ENCODE measurements at places on chromosomes 13 and 19.

- peak; percentile 72 for DNase-seq
Observed at GRCh38 chr19:34269968-34270621, 15.7 kb downstream of the GARRE1 start.

DNA sequence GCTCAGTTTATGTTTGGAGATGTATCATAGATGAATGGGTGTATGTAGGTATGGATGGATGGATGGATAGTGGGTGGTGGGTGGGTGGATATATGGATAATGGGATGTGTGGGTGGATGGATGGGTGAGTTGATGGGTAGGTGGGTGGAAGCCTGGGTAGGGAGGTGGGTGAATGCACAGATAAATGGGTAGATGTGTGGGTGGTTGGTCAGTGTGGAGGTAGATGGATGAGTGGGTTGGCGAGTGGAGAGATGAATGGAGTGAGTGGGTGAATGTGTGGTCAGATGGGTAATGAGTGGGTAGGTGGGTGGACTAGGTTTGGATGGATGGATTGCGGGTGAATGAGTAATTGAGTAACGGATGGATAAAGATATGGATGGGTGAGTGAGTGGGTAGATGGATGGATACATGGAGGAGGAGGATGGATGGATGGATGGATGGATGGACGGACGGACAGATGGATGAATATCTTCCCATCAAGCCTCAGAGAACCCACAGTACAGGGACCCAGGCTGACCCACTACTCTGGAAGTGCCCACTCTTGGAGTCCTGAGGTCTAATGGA, 13.4 kb downstream of the MEIS3 start:
- no peak for DNase-seq

DNA sequence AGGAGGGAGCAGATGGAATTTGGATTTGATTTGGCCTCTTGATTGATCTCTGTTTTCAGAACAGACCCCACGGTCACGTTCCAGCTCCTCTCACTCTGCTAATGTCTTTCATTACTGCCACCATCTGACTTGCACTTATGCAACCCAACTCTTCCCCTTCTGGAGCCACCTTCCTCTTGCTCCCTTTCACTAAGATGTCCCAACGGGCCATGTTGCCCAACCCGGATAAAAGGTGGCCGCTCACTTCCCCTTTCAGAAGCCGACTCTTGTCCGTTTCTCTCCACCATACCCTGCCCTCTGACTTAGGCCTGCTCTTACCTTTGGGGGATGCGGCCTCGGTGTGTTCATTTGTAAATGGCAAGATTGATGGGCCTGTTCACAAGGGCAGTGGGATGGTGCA, 27.4 kb upstream of the CYP4F8 start:
- DNase-seq, result no peak

DNA sequence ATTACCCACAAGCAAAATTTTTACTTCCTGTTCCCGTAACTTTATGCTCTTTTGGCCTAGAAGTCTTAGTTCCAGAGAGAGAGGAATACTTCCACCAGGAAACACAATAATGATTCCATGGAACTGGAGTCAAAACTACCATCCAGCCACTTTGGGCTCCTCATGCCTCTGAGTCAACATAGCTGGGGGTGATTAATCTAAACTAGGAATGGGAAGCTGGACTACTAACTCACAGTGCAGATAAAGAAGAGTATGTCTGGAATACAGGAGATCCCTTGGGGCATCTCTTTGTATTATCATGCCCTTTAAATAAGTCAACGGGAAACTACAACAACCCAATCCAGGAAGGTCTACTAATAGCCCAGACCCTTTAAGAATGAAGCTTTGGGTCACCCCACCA, 8.9 kb upstream of the ELF1 start:
- DNase-seq, result no peak

GRCh38 chr13:40130871-40131636, 475.6 kb downstream of the COG6 start:
- no peak for DNase-seq

GRCh38 chr13:42812316-42812715, 30.9 kb downstream of the FAM216B start:
- no peak for DNase-seq

GRCh38 chr19:38252941-38253691, 3.1 kb downstream of the PPP1R14A start:
- no peak for DNase-seq

- DNase-seq, result no peak
Observed at GRCh38 chr13:108558489-108558888, 70.9 kb upstream of the MYO16 start.

DNA sequence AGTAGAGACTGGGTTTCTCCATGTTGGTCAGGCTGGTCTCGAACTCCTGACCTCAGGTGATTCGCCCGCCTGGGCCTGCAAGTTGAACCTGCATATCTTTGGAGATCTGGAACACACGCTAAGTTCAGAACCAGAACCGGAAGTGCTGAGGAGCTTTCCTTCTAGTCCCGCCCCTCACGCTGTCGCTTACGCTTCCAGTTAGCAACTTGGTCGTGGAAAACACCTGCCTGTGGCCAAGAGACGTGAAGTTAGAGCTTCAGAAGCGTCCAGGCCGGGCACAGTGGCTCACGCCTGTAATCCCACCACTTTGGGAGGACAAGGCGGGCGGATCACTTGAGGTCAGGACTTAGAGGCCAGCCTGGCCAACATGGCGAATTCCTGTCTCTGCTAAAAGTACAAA, 15.0 kb upstream of the ZNF57 start:
- no peak for DNase-seq

GRCh38 chr13:107277911-107278310, 710.0 kb upstream of the ARGLU1 start:
- no peak for DNase-seq

- no peak for DNase-seq
Observed at GRCh38 chr13:40878321-40878720, 88.9 kb downstream of the SLC25A15 start.

DNA sequence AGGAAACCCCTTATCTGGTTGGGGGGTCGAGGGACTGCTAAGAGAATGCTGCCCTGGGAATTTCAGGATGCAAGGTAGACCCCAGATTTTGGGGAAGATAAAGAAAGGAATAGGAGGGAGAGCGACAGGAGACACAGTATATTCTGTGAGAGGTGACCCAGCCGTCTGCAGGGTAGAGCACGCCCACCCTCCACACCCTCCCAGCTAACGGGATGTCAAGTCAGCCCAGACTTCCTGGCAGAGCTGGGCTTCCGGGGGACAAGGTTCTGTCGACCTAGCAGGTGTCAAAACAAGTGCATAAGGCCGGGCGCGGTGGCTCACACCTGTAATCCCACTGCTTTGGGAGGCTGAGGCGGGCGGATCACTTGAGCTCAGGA, 695 bp upstream of the PRR36 start:
- DNase-seq, result no peak

- DNase-seq, result no peak
Observed at GRCh38 chr13:104098421-104098820, 1032.2 kb upstream of the SLC10A2 start.

DNA sequence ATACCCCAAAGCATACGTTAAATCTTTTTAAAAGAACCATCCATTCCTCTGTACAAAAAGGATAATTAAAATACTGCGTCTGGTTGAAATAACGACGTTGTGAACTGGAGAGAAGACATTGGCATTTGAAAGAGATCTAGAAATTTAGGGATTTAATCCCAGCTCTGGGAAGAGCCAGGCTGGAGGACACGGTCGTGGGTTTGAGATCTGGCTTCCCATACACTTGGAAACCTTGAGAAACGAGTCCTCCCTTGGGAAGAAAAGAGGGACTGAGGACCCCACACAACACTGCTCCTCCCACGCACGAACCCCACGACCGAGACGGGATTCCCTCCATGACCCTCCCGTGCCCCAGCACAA, 625 bp downstream of the ZNF709 start:
- no peak for DNase-seq

- DNase-seq, result no peak
Observed at GRCh38 chr13:31427151-31428100, 227.7 kb downstream of the B3GLCT start.

DNA sequence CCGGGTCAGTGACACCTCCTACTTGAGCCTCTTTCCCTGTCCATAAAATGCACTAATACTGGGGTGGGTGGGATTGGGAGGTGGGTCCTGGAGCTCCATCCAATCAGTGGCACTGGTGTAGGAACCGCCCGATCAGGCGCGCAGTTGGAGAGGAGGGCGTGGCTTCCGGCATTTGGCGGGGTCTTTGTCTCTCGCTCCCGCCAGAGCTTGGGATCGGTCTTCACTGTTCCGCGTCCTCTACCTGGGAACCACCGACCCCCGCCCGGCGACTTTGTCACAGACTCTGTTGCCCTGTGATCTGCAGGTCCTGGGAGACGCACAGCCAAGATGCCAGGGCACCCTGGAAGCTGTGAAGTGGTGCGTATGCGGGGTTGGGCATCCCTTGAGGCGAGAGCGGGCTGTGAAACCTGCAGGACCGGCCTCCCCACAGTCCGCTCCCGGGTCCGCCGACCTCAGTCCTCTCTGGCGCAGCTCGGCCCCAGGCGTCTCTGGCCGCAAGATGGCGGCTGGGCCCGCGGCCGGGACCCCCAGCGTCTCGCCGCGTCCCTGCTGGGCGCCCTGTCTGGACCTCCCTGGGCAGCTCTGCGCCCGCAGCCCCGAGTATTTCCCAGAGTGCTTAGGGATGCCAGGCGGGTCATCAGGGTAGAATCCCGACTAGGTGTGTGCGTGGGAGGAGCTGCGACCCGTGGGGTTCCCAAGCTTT, 41.6 kb upstream of the ZNF730 start:
- no peak for DNase-seq

DNA sequence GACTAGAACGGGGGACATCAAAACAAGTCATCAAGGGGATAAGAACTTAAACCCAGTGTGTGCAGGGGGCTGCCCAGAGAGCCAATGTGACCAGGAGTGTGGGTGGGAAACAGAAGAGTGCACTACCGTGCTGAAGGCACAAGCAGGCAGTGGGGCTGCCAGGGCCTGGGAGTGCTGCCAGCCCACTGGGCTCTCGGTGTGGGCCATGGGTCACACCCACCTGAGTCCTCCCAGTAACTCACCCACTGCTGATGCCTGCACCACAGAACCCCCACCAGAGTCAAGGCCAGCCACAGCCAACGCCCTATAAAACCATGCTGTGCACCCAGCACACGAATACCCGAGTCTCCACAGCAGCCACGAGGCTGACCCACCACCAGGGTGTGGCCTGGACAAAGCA, 8.5 kb downstream of the MED26 start:
- DNase-seq, result no peak

- DNase-seq, result no peak
Observed at GRCh38 chr13:28984326-28984725, 164.2 kb downstream of the MTUS2 start.
